ENCODE measurements at places on chromosomes 6 and 20.

DNA sequence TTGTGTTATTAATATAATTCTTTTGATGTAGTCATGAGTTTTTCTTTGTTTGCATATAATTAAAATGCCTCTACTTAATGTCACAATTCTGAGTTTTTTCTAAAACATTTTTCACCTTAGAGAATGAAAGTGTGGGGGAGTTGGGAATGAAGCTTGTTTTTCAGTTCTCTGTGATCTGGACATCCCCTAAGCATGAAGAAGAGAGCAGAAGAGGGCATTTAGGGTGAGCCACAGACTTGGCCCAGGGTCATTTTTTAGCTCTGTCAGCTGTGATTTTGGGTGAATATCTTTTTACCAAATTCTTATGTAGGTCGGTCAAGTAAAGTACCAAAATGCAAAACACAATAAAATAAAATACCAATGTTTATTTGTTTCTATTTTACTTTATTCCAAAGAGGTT lies 3.9 kb downstream of the OTOR start:
- no peak for DNase-seq

DNA sequence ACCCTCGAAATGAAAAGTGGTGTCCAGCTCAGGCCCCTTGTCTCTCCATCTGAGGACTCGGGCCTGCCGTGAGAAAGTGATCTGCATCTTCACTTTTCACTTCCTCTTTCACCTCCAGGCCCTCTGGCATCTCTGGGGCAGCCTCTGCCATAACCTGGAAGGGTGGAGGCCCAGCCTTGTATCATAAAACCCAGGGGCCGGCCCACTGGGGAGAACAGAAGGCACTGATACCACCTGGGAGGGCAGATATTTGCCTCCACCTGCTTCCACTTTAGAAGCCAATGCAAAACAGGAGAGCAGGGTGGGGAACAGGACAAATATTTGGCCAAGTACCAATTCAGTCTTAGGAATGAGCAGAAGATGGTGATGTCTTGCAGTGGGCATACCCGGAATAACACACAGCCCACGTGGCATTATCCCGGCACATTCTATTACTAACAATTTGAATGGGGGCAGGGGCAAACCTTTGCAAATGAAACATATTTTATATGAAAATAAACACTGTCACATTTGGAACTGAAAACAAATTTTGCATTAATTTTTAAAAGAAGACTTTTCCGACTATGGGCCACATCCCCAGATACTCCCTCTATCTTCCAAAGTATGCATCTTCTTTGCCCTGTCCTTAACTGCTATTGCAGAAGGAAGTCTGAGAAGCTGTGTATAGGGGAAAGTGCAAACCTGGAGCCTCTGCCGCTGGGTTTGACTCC lies 69.2 kb upstream of the TBC1D7 start:
- DNase-seq = no peak

GRCh38 chr6:108558372-108559096 lies 2.2 kb upstream of the FOXO3 start:
- peak; percentile 91 for DNase-seq

GRCh38 chr20:64130271-64130670 lies 22.9 kb upstream of the NPBWR2 start:
- DNase-seq = no peak

DNA sequence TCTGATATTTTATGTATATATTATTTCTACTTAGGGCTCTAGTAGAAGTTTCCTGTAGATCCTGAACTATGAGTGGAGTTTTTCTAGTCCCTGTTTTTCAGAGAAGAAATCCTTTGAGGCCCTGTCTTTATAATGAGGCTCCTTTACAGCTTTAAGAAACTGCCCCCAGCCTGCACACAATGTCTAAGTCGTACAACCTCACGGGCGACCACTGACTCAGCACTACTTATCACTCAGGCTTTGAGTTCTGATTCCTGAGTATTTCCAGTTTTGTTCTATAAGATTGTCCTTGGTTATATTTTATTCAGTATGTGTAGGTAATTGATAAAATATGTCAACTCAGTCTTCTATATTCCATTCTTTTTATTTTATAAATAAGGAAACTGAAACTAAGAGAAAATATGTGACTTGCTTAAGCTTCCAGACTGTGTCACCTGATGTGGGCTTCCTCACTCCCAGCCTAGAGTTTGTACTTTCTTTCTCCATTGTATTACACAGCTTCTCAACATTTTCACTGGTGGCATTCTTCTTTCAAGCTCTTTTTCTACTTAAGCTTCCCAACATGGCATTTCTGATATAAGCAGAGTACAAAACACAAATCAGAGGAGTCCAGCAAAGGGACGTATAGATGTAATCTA lies 167.0 kb downstream of the TBX18 start:
- no peak for DNase-seq

- no peak for DNase-seq
These were observed 96.2 kb downstream of the PLCB1 start for GRCh38 chr20:8228315-8228714.

DNA sequence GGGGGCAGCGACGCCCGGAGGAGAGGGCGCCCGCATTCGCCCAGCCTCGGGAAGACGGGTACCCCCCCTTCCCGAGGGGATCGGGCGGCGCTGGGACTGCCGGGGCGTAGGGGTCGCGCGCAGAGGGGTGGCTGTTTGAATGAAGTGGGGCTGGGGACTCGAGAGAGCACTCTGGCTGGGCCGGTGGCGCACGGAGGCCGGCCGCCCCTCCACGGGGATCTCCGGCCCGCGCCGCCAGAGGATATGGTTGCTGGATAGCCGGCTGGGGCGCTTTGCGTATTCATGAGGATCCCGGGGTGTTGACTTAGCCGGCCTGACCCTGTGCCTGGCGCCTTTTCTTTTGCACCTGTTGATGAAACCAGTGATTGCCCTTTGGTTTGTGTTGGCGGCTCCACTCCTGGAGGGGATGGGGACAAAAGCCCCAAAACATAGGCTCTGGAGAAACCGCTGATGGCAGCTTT lies 469 bp downstream of the SYNJ2 start:
- no peak for DNase-seq

GRCh38 chr20:45967551-45968080 lies 4.4 kb downstream of the ZNF335 start:
- no peak for DNase-seq
